ENCODE measurements at places on chromosomes 12 and 14. TPM values are rescaled to one million over a fixed set of nuclear protein-coding genes. Genes with fewer than 3 reads are reported as not detected.

DNA sequence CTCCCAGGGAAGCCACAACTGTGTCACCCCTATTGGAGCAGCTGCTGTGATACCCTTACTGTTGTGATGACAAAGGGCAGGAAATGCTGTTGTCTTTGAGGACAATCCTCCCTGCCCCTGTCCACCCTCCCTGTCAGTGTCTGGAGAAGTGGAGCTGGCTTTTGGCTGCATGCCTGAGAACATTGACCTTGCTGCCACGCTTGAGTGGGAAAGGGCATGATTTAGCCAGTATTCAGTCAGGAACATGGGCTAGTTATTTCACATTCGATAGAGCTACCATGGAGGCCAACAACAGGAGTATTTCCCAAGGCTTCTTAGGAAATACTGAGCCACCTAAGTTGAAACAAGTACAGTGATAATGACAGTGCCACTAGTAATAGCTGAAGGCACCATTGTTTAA lies 59.4 kb downstream of the MYRFL start:
- DNase-seq: no peak

- DNase-seq: no peak
Observed at GRCh38 chr12:103783744-103784664, 57.0 kb downstream of the NT5DC3 start.

DNA sequence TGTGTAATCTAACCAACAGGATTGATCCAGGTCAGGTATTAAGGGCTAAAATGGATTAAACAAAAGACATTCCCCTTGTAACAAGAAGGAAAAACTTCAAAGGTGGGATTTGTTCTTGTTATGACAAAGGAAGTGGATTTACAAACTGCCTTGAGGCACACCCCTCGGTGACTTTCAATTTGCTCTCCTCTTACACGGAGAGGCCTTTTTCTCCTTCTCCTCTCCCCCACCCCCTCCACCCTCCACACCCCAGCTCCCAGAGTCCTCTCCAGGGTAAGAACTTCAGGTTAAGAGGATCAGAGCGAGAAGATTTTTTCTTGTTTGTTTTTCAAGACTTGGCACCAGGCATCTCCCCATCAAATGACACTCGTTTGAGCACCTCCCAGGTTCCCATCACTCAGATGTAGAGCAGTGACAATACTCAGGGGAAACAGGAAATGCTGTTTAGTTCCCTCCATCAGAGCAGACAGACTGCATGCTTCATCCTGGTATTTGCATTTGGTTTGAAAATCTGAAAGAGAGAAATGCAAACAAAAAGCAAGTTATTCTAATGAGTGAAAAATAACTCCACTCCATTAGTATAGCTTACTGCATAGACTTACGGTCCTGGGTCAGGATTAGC lies 77.6 kb upstream of the TMEM260 start:
- DNase-seq: no peak

GRCh38 chr12:2691345-2692071 lies 103.3 kb upstream of the FKBP4 start:
- DNase-seq: no peak

DNA sequence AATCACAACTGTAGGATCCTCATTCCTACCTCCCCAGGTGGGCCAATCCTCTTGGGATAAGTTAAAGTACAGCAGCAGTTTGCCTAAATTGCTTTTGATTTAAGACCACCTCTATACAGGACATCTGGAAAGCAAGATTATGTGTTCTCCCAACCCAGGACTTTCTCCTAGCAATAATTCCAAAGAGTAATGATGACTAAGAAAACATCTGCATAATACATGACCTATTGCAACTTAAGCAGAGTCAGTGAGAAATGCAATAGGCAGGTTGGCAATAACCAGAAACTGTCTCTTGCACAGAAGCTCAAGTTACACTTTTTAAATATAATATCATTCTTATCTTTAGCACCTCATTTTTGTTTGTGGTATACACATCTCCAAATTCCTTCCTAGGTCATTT lies 275.4 kb downstream of the TRHDE start:
- DNase-seq: no peak

- DNase-seq: no peak
Observed at GRCh38 chr12:109491671-109492070, 14.2 kb downstream of the UBE3B start.

ATF7IP gene
- polyA plus RNA-seq: 54.3 TPM

DNA sequence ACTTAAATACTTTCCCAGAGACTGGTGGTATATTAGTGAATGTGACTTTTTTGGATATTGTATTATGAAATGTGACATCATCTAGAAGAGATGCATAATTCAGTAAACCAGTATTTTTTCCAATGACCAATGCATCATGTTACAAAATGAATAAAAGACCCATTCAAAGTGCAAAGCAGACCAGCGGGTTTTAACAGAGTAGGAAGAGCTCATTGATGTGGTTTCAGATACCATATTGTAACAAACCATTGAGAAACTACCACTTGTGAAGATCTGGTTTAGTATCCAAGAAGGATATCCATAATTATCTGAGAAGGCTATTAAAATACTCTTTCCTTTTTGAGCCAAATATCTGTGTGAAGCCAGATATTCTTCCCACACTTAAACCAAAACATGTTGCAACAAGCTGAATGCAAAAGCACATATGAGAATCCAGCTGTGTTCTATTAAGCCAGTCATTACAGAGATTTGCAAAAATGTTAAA lies 47.7 kb downstream of the MVK start:
- DNase-seq: peak; percentile 72

- DNase-seq: no peak
Observed at GRCh38 chr14:40694023-40694422, 912.7 kb upstream of the LRFN5 start.

DNA sequence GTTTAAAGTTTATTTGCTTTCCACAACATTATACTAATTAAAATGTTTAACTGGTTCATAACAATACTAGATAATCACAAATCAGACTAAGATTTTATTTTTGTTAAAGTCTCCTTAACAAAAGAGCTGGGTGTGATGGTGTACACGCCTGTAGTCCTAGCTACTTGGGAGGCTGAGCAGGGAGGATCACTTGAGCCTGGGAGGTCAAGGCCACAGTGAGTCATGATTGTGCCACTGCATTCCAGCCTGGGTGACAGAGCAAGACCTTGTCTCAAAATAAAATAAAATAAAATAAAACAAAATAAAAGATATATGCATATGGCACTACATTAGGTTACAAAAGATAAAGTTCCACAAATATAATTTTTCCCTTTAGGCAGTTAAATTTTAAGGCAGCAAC lies 5.6 kb downstream of the MIS18BP1 start:
- no peak for DNase-seq

DTX1 gene
- polyA plus RNA-seq: 6.4 TPM

ANO4 gene
- 4.7 TPM for polyA plus RNA-seq

GPRC5D gene
- polyA plus RNA-seq: 1.6 TPM

GRCh38 chr14:42368234-42368633 lies 761.6 kb downstream of the LRFN5 start:
- DNase-seq: no peak

GRCh38 chr12:115817389-115817788 lies 460.1 kb downstream of the MED13L start:
- peak; percentile 50 for DNase-seq

DNA sequence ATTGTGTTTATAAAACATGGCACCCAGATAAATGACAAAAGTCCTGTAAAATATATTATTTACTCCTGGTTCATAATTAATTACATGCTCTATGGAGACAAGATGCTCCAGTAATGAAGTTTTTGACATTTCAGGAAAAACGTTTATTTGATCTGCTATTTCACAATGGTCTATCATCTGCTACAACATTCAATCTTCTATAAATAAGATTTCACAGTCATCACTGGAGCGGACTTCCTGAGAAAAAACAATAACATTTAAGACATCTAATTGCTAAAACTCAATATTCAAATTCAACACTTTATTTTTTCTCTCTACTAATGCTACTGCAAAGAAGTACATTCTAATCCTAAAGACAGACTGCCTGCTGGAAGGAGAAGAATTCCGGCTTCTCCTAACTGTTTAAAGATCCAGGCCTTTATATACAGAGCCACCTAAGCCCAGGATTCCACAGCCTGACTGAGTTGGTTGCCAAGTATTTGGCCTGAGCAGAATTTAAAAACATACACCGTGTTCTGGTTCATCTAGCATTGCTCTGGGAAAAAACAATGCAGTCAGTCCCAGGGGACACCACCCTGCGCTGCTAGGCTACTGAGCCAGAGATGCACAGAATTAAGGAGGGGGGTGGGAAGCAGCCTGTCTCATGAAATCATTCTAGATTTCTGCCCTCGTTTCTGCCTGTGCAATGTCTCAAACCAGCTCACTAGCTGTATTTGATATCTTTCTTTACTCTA lies 58.0 kb downstream of the TMTC1 start:
- no peak for DNase-seq

SLC7A8 gene
- 117 TPM for polyA plus RNA-seq

DNA sequence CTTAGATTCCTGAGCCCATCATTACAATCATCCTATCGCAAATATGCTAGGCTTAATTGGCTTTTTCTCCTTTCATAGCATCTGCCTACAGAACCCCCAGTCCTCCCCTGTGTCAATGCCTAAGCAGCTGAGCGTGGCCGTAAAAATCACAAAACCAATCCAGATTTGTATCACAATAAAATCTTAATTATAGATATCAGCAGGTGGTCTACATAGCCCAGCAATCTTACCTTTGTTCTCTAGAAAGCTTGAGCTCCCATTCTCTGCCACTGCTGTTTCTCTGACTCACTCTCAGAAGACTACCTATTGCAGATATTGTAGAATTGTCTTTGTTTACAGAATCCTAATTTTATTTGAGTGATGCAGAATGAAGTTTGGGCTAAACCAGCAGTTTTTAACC lies 37.9 kb upstream of the PPM1A start:
- DNase-seq: no peak

LRFN5 gene
- 5.8 TPM for polyA plus RNA-seq

GRCh38 chr12:118959985-118960560 lies 21.3 kb upstream of the SRRM4 start:
- no peak for DNase-seq

- DNase-seq: no peak
Observed at GRCh38 chr14:105416671-105417070, 3.0 kb upstream of the MTA1 start.

GPR162 gene
- 12.1 TPM for polyA plus RNA-seq

GRCh38 chr14:77474479-77475177 lies 16.7 kb downstream of the AHSA1 start:
- DNase-seq: no peak

GRCh38 chr14:97757491-97757890 lies 960.3 kb downstream of the VRK1 start:
- DNase-seq: no peak

GRCh38 chr12:107223821-107224220 lies 130.5 kb upstream of the CRY1 start:
- DNase-seq: no peak

FGF6 gene
- not detected for polyA plus RNA-seq

- no peak for DNase-seq
Observed at GRCh38 chr12:81021834-81022233, 56.0 kb upstream of the ACSS3 start.

DNA sequence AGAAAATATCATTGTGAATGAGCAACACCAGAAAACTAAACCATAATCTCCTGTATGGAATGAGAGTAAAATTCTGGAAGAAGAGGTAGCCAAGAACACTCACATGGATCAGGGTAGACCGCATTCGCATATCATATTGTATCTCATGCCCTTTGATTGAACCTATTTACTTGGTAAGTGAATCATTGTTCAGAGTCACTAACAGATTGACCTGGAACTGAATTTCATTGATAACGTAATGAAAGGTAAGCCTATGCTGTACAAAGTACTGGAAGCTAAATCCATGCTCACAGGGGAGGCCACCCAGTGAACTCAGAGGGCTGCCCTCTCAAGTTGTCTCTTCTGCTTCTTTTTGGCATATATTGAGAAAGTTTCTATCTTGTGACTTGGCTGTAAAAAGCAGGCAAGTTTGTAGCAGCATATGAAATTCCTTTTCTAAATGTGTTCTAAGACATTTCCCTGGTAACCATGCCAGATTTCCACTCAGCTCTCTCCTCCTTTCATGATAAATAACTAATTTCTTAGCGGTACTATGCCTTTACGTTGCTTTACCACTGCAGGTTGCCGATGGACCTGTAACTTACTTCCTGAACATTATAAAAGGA lies 91.4 kb downstream of the PLCZ1 start:
- no peak for DNase-seq

- no peak for DNase-seq
Observed at GRCh38 chr12:19450362-19450761, 11.1 kb downstream of the AEBP2 start.

STON2 gene
- 9.9 TPM for polyA plus RNA-seq

- no peak for DNase-seq
Observed at GRCh38 chr14:22811722-22812121, 3.5 kb downstream of the SLC7A7 start.

PLEKHG3 gene
- polyA plus RNA-seq: 64.7 TPM
